ENCODE measurements at places on chromosomes 5 and 9. TPM values are rescaled to one million over a fixed set of nuclear protein-coding genes. Genes with fewer than 3 reads are reported as not detected.

OR1L8 gene
- total RNA-seq, result not detected

SLIT3 gene
- total RNA-seq, result 6.3 TPM

SOX30 gene
- not detected for total RNA-seq

SERF1A gene
- 7.0 TPM for total RNA-seq

MEIKIN gene
- not detected for total RNA-seq

RPP25L gene
- total RNA-seq, result 18.7 TPM

GRCh38 chr5:167229751-167230150 lies 1061.7 kb upstream of the WWC1 start:
- DNase-seq, result no peak

DNA sequence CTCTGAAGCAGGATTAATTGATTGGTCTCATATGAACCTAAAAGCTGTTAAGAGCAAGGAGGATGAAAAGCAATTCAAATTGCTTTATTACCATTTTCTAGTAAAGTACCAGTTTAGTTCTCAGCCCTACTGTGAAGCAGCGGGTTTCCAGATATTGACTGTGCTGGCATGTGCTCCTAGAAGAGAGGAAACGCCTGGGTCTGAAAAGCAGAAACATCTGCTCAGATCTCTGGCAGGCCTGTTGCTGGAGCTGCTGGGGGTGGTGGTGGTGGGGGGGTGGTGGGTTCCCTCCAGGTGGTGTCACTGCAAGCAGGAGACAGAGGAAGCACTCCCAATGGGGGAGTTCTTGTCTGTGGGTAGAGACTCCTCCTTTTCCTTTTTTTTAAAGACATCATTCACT lies 105.5 kb upstream of the ZNF462 start:
- no peak for DNase-seq

DNA sequence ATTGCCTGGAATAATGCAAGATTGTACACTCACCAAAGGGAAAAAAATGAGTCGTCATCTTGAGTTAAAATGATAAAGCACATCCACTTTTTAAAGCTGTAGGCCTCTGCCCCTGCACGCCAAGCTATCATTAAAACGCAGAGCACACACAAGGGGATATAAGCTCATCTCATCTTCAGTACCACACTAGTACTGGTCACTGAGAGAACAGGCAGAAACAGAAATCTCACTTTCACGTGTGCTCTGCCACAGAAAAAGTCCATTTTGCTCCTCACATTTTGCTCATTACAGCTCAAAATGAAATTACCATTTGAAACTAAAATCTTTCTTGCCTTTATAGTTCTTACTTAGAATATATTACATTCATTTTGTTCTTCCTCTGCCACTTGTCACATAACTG lies 99.2 kb upstream of the SLC30A5 start:
- DNase-seq, result no peak

GRCh38 chr9:117772960-117773359 lies 68.8 kb downstream of the TLR4 start:
- peak; percentile 77 for DNase-seq

DNA sequence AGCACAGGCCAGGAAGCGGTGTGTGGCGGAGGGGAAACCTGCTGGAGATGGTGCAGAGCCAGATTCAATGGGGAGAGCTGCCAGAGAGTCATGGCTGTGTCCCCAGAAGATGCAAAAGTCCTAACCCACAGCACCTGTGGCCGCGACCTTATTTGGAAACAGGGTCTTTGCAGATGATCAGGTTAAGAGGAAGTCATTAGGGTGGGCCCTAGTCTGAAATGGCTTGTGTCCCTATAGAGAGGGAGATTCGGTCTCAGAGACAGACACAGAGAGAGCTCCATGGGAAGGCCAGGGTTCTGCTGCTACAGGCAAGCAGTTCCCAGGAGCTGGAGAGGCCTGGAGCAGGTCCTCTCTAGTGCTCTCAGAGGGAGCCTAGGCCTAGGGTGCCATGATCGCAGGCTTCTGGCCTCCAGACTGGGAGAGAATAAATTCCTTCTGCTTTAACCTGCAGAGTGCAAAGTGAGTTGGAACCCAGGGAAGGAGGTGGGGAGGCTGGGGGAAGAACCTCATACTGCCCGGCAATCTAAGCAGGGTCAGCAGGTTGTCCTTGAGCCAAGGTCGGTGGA lies 1.9 kb upstream of the LPCAT1 start:
- DNase-seq, result no peak

DNA sequence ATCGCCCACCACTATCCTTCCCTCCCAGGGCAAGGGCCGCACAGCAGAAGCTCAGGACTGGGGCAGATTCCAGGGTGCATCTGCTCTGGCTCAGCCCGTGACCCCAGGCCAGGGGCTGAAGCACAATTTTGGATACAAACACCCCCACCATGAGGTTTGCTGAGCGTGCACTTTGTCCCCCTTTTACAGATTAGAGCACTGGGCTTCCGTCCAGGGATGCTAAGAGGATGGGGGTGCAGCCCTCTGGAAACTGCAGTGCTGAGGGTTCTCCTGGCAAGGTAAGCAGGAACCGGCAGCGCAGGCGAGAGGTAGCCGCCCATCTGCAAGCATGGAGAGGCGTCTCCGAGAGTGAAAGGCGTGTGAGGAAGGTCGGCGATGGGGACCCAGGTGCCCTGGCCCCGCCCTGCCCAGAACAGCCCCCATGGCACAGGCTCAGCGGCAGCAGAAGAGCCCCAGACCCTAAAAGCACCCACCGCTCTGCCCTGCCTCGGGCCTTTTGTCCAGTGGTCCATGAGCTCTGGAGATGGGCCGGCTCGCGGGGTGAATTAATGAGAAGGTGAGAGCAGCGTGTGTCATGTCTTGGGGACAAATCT lies 54.5 kb upstream of the OLFM1 start:
- no peak for DNase-seq

GRCh38 chr5:55855509-55855908 lies 4.4 kb downstream of the IL31RA start:
- no peak for DNase-seq

DNA sequence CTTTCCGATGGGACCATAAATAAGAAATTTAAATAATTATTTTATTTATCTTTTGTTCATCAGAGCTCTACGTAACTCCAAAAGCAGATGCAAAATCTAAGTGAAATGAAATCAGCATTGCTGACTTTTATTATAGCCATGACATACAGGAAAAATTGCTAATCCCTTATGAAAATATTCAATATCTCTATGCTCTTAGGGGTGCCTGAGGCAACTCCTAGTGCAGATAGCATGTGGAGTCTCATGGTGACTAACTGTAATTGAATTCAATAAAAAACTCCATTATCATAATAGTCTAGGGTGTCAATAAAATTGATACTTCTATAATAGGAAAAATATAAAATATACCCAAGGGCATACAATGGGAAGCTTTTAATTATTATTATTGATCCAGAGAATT lies 42.6 kb downstream of the SLC24A2 start:
- no peak for DNase-seq

GRCh38 chr5:38551030-38552017 lies 5.1 kb downstream of the LIFR start:
- peak; percentile 11 for DNase-seq

Measured in MG63 (cell line).